ELF-1 (cell line): ENCODE measurements at places on chromosomes 13 and 19.

DNA sequence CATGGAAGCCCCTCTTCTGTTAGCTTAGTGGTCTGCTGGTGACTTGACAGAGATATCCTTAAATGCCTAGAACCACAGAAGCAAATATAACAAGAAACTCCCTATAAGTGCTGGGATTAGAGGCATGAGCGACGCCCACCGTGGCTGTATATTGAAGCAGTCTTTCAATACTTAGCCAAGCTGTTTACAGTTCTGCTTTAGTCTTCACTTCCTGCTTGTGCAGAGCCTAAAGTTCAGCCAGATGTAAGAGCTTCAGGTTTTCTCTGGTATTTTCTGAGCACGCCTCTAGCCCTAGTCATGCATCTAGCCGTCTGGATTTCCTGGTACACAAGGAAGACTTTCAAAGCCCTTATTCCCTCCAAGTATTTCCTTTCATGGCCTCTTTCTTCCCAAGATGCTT is 28.5 kb downstream of the TRPM4 start:
- DNase-seq = no peak

- peak; percentile 61 for DNase-seq
Measured at GRCh38 chr13:46288570-46289259, 77.0 kb downstream of the LRRC63 start.

DNA sequence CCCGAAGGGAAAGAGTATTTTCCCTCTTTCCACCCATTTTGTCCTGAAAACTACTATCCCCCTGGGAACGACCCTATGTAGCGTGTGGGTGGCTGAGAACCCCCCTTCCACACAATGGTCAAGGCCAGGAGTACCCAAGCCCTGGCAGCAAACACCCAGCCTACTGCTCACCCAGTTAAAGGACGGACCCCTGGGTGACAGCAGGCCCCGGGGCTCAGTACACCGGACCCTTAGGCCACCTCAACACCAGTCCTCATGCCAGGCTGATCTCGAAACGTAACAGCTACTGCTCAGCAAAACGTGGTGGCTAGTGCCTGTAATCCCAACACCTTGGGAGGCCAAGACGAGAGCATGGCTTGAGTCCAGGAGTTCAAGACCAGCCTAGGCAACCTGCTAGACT is 1.4 kb downstream of the ANKRD27 start:
- DNase-seq = no peak

DNA sequence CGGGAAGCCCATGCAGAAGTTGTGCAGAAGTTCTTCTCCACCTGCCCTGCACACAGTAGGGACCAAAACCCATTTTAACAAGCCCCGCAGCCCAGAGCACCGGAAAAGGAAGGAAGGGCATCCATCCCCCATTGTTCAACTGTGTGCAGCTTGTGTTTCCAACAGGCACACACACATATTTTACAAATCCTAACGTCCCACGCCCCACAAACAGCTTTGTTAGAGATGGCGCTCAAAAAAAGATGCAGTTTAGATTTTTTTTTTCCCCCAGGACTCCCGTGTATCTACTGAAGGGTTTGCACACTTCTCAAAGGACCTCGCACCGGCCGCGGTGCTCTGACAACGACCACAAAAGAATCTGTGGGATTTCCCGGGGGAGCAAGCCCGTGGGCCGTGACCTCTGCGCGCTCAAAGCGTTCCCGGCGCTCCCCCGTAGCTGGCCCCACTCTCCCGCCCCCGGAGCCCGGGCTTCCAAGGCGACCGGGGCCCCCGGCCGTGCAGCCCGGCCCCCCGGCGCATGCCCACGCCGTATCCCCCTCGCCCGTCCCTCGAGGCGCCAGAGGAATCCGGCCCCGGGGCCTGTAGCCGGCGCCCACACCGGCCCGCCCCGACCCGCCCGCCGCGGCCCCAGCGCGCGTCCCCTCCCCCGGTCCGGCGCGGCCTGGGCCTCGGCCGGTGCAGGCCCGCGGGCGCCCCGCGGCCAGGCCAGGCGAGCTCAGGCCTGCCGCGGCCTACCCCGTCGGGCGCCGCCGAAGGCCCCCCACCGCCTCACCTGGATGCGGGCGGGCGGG is 523 bp downstream of the ELAVL1 start:
- no peak for DNase-seq

DNA sequence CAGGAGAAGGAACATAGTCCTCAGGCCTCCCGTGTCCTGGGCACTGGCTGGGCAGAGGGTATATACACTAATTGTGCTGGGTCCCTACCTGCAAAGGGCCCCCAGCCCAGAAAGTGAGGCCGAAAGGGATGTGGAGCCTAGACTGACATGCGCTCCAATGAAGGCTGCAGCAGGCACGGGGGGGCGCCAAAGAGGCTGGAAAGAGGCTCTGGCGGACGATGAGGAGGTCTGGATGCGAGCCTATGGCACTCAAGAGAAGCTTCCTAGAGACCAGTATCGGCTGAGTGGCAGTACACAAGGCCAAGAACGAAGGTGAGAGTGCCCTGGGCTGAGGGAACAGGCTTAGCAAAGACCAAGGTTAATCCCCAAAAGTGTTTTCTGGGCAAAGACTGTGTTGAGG is 16.6 kb downstream of the VRK3 start:
- DNase-seq = peak; percentile 66

GRCh38 chr13:67619995-67620380 is 389.9 kb upstream of the PCDH9 start:
- no peak for DNase-seq

GRCh38 chr13:83204886-83205285 is 677.4 kb downstream of the SLITRK1 start:
- no peak for DNase-seq

DNA sequence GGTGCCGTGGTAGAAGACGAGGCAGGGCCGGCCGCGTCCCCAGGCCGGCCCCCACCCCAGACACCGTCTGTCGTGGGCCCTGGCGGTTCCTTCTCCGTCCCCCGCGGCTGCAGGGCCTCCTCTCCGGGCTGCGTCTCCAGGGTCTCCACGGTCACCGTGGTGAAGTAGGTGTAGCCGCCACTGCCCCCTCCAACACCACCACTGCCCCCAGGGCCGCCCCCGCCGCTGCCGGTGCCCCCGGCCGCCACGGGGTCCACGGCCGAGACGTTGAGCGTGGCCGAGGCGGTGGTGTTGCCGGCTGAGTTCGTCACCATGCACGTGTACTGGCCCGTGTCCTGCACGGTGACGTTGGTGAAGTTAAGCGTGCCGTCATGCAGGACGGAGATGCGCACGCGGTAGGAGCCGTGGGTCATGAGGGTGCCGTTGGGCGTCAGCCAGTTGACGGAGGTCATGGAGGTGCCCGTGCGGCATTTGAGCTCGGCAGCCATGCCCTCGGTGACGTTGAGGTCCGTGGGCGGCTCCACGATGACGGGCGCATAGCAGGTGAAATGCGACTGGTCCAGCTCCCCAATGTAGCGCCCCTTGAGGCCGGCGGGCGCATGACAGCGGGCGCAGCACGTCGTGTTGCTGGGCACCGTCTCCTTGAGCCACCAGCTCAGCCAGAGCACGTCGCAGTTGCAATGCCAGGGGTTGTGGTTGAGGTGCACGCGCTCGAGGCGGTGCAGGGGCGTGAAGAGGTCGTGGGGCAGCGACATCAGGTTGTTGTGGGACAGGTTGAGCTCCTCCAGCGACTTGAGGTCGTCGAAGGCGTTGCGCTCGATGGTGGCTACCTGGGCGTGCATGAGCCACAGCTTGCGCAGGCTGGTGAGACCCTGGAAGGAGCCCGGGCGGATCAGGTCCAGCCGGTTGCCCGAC is 4.6 kb upstream of the ASPDH start:
- no peak for DNase-seq

GRCh38 chr19:4229179-4229931 is at the start of gene EBI3:
Gene EBI3 (plus strand): TSS chr19:4229523. CDS start chr19:4229551, 28 bp downstream.
- peak; percentile 30 for DNase-seq

DNA sequence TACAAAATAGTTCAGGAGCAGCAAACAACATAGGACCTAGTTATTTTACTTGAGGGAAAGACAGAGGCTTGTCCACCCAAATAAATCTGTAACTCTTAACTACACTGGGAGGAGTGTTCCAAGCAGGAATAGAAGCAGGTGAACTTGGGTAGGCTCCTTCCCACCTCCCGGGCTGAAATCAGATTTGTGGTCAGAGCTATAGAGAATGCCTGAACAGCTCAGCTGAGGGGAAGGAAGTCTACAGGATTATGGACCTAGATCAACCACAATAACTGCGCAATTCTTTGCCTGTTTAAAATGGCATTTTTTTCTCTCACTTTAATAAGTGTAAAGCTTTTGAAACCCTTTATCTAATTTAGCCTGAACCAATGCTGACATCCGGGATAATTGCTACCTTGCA is 73.5 kb upstream of the IRS2 start:
- DNase-seq = no peak

GRCh38 chr13:97630725-97631124 is 196.8 kb downstream of the RAP2A start:
- no peak for DNase-seq

- DNase-seq = no peak
Measured at GRCh38 chr19:2627855-2628254, 74.6 kb downstream of the GNG7 start.

DNA sequence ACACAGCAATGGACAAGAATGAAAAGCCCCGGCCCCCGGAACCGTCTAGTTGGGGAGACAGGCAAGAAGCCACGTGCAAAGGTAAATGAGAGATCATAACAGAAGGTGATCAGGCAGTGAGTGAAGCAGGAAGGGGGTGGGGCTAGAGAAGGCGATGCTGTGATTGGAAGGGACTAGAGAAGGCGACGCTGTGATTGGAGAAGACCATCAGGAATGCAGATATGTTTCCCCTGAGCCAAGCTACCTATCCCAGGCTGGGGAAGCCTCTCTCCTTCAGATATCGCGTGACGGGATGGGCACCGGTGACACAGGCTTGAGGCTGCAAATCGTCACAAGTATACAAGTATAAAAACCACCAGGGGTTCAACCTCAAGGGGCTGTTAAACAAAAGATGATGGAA is 21.8 kb downstream of the DCAF15 start:
- peak; percentile 91 for DNase-seq

DNA sequence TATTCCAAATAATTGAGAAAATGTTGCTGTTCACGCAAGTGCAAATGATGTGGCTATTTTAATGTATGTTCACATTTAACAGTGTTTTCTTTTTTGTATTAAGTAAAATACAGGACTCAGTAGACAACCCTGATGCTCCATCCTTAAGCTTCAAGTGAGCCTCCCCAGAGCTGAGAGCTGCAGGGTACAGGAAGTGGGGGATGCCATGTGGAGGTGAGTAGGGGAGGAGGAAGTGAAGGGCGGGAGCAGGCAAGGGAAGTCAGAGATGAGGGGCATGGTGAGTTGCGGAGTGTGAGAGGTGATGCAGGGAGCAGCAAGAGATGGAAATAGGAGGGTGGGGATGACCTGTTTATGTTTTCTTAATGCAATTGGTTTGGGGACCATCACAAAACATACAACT is 711.0 kb downstream of the UQCRFS1 start:
- no peak for DNase-seq

DNA sequence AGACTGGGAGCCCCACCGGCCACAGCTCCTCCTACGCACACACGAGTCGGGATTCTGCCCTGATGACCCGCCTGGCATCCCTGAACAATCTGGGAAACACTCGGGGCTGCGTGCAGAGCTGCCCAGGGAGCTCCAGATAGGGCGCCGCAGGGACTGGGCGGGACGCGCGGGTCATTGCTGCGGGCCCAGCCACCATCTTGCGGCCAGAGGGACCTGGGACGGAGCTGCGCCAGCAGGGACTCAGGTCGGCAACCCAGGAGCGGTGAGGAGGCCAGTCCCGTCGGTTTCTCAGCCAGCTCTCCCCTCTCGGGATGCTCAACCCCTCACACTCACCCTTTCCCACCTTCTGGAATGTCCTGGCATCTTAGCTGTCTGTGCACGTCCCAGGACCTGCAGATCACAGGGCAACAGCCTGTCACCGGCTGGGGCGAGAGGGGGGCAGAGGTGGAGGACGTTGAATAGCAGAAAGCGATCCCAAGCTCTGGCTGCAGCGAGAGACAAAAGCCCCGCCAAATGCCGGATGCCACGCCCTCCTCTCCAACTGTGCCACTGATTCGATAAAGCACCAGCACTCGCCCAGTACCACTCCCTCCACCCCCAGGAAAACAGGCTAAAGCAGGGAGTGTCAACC is 20.4 kb upstream of the ZNF91 start:
- peak; percentile 96 for DNase-seq

DNA sequence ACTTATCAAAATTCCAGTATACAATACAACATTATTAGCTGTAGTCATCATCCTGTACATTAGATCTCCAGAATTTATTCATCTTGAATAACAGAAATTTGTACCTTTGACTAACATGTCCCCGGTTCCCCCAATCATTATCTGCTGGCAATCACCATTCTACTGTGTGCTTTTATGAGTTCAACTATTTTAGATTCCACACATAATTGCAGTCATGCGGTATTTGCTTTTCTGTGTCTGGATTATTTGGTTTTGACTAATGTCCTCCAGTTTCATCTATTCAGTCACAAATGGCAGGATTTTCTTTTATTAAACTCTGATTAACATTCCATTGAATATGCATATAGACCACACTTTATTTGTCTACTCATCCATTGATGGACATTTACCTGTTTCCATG is 530.7 kb upstream of the SLITRK1 start:
- DNase-seq = no peak

DNA sequence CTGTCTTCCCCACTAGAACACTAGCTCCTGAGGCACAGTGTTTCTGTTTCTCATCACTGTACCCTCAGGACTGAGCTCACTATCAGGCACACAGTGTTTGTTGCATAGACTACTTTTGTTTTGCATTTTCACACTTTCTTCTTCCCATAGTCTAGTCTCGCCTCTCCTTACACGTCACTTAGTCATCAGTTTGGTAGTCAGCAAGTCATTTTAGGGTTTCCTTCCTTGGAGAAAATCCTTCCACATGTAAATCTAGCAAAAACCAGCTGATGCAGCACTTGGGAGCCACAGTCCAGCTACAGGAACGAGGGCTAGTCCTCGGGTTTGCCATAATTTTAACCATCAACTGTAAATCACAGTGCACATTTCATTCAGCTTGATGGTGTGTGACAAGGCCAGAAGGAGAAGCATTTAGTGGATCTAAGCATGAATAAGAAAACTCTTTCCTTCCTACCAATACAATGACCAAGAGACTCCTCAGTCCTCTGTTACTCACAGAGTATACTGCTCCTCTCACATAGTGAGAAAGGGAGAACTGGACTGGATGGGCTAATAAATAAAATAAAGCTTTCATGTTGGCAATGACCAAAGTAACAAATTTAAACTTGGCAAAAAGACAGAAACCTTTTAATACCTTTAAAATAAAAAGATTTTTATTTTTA is 221.0 kb downstream of the KLF12 start:
- DNase-seq = peak; percentile 8

DNA sequence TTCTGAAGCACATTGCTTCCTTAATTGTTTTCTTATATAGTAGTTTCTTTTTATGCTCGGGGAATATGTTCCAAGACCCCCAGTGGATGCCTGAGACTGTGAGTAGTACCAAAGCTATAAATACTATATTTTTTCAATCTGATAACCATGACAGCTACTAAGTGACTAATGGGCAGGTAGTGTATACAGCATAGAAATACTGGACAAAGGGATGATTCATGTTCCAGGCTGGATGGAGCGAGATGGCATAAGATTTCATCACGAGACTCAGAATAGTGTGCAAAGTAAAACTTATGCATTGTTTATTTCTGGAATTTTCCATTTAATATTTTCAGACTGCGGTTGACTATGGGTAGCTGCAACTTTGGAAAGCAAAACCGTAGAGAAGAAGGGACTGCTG is 47.9 kb upstream of the OLFM4 start:
- no peak for DNase-seq
